ENCODE measurements at places on chromosomes 4 and X. TPM values are rescaled to one million over a fixed set of nuclear protein-coding genes. Genes with fewer than 3 reads are reported as not detected.

- no peak for DNase-seq
Observed at GRCh38 chrX:81120258-81120935, 81.3 kb downstream of the HMGN5 start.

DNA sequence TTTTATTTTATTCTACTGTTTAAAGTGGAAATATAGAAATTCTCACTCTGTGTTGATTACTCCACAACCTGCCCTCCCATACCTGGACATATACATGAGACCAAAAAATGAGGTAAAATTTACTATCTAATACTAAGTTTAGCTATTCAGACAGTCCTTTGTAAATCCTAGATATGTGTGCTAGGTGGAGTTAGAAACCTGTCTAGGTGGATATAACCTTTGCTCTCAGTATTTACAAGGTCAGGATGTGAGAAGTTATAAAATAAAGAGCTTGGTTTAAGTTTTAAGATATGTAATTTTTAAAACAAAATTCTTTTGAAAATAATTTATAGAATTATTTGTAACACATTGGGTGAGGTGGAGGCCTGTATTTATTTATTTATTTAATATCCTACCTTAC, 221.5 kb downstream of the PCDH7 start:
- DNase-seq, result no peak

DNA sequence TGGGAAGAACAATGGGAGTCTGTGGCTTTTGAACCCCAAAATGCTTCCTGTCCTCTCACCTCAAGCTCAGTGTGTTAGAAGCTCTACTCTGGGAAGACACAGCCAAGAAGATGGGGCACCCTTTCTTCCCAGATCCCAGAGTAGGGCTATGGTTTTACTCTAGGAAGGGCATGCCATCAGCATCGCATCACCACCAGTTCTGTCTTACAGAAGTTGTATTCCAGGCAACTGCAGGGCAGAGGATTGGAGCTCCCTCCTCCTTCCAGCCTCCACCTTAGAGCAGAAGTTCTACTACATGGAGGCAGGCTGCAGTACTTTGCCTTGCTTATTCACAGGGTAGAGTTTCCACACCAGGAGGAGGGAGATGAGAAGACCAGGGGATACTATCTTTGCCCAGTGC, 18.1 kb upstream of the ZFX start:
- DNase-seq, result no peak

DNA sequence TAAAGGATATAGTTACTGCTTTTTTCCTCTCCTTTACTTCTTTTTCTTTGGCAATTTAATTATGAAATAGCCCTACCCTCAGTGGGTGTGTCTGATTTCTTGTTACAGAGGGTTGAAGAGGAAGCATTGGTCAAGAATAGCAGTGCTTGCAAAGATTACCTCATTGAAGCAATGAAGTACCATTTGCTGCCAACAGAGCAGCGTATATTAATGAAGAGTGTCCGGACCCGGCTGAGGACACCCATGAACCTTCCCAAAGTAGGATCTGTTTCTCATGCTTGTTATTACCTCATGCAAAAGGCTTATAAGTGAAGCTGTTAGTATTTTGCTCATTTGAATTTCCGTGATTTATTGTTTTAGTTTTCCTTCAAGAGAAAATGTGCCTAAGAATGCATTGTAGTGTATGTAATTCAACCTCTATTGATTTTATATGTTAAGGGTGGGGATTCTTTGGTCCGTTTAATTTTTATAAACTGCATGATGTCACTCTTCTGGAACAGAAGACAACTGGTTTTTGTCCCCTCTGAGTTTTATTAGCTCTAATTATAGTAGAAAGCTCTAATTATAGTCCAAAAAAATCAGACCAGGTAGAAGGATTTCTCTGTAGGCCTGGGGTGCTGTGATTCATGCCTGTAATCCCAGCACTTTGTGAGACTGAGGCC, 27.9 kb upstream of the MSMO1 start:
- no peak for DNase-seq

- DNase-seq, result no peak
Observed at GRCh38 chr4:108693211-108693610, 42.8 kb downstream of the OSTC start.

ZDHHC9 gene
- polyA plus RNA-seq, result 67.4 TPM
